ENCODE measurements at places on chromosomes 7 and 10. TPM values are rescaled to one million over a fixed set of nuclear protein-coding genes. Genes with fewer than 3 reads are reported as not detected.

The LLCFC1 gene
- total RNA-seq = not detected

The ACTR3C gene
- total RNA-seq = 1.5 TPM

The VWA2 gene
- total RNA-seq = not detected

The DRGX gene
- total RNA-seq = not detected

The MYH16 gene
- 0.33 TPM for total RNA-seq
